Activated CD8-positive, alpha-beta memory T cell treated with anti-CD3 and anti-CD28 coated beads, Interleukin-2, amount 10 ng/mL, durations not matched to agents 7 days and 5 days (primary cell): ENCODE measurements at places on chromosomes 3 and 15.
A peak's percentile ranks its signal among the peaks of the same experiment; 100 is the strongest.

GRCh38 chr3:69107841-69108240 is 14.6 kb downstream of the LMOD3 start:
- no peak for DNase-seq

DNA sequence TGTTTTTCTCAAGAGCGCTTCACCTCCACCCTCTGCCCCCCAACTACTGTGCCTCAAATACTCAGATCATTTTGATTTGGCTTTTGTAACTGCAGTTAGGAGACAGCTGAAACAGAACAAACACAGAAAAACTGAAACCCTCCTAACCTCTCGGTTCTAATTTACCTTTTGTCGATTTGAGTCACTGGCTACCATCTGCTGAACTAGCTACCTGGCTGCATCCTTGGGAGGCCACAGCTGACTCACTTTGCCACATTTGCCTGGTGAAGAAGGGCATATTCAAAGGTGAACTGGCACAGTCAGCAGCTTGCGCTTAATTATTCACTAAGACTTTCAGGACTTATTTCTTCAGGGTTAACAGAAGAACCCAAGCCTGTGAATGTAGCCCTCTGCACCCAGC is 117.7 kb downstream of the FOXB1 start:
- DNase-seq = peak; percentile 52

DNA sequence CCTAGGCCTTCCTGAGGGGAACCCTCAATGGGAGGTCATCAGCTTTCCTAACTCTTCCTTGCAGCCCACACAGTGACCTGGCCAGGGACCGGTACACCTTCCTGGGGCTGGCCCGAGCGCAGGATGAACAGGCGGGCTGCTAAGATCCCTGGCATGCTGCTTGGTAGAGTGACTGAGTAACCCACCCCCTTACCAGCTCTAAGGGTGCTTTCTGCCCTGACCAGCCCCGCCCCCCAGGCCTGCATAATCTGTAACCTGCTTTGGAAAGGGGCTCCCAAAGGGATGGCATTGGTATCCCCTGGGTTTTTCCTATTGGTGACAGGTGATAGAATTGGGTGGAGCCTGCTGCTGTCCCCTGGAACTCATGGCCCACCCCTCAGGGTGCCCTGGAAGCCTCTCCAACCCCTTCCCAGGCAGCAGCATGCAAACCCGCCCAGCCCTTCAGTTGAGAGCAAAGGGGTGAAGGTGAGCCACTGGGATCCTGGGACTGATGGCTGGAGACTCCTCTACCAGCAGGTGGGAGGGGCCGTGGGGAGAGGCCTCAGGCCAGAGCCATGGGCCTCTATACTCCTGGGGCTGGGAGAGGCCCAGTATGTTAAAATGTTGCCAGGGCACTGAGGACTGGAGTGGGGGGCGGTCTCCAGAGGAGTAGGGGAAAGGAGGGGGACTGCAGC is 11.1 kb upstream of the KIF7 start:
- no peak for DNase-seq

DNA sequence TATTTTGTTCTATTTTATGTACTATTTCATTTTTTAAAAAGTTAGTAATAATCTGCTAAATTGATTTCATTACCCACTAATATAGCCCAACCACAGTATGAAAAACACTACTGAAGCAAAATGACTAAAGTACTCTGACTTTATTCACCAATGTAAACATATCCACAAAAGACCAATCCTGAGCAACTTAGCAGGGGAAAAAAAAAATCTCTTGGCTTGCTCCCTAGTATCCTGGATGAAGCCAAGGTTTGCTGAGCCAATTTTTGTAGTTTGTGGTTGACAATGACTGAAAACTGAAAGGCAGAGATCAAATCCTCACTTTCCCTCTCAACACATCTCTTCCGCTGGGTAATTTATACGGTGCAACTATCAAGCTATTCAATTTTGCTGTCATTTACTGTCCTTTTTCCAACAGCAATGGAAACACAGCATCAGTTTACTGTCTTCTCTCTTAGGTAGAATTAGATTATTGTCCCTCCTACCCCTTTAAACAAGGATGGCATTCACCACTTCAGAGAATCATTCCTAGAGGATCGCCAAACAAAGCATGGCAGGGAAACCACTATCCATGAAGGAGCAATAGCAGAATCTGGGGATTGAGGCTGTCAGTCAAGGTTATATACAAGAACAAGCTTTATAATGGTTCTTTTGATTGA is 149.7 kb downstream of the THRB start:
- DNase-seq = no peak

DNA sequence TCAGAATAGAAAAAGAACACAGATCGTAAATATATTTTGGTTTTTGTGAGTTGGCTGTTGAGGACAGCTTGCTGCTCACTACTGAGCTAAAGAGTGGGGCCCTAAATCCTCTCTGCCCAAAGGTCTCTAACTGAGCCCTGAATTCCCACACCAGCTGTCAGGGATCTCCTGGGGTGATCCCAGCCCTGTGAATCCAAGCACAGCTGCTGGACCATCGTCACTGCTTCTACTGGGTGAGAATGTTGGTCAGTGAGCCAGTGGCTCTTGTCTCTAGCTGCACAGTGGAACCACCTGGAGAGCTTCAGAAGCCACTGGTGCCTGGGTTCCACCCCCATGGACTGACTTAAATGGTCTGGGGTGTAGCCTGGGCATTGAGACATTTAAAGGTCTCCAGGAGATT is 90.5 kb upstream of the IL12A start:
- DNase-seq = no peak

DNA sequence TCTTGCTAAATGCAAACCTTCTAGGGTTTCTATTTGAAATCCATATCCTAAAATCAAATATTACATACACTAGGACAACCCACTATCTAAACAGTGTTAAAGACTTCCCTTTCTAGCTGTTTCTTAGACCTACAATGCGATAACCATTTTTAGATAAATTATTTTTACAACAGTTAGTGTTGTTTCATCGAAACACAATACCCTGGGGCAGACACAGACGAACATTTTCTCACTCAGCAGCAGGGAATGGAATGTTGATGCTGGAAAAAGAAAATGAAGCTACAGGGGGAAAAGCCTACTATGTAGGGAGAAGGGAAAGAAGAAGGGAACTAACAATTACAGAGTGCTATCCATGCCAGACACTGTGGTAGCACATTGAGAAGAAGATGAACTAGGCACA is 6.0 kb upstream of the HERC1 start:
- DNase-seq = no peak

DNA sequence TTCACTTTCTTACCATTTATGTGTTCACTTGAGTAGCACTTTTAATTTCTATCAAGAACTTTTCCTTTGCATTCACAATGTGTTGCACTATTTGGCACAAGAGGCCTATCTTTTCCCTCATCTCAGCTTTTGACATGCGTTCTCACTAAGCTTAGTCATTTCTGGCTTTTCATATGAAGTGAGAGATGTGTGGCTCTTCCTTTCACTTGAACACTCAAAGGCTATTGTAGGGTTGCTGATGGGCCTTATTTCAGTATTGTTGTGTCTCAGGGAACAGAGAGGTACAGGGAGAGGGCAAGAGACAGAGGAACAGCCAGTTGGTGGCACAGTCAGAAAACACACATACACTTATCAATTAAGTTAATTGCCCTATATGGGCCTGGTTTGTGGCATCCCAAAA is 127.4 kb upstream of the MLF1 start:
- DNase-seq = no peak

DNA sequence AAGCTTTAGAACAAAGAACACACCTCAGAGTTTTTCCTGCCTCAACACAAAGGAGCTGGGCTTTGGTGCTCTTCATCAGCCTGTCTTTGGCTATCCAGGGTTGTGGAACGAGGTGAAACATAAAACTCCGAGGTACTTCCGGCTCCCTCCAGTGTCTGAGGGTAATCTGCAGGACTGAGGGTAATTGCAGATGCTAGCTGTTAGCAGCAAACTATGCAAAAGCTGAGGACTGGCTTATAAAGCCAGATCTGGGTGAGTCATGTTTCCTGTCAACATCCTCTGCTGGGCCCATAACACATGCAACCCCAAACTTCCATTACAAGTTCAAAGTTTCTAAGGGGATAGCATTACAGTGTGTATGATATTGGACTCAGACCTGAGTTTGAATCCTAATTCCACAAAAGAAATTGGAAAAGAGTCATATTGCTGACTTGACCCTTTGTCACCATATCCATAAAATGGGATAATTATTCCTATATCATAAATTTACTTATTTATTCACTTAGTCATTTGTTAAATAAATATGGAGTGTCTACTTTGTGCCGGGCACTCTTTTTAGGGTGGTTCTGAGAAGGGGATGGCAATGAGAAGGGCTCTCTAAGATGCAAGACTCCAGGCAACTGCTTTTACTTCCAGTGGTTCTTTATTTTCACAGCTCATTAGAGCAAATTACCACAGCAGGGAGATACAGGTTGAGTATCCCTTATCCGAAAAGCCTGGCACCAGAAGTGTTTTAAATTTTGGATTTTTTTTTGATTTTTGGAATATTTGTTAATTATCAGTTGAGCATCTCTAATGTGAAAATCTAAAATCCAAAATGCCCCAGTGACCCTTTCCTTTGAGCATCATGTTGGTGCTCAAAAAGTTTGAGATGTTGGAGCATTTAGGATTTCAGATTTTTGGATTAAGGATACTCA is 9.5 kb upstream of the TRIM69 start:
- DNase-seq = peak; percentile 91
